OCI-M1 (cell line): ENCODE measurements at places on chromosomes 5 and 9.

- DNase-seq: no peak
These were observed 199.7 kb upstream of the SLC27A6 start for GRCh38 chr5:128765448-128766061.

DNA sequence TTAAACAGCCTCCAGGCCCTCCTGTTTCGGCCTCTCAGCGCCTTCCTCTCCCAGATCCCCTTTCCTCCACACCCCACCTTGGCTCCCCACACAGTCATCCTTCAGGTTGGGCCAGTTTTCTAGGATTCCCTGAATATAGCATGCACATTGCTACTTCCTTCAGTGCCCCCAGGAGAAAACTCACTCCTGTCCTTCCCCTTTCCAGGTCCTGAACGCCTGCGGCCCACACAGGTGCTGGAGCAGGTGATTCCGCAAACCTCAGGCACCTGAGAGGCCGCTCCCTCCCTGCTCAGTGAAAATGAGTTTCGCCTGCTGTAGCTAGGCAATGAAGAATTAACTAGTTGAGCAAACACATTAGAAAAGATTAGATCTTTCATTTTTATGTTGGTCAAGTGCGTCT, 185.0 kb downstream of the MED10 start:
- no peak for DNase-seq

GRCh38 chr9:124720429-124721108, 50.5 kb downstream of the NR6A1 start:
- no peak for DNase-seq

GRCh38 chr9:116369706-116370105, 216.1 kb downstream of the PAPPA start:
- DNase-seq: no peak

DNA sequence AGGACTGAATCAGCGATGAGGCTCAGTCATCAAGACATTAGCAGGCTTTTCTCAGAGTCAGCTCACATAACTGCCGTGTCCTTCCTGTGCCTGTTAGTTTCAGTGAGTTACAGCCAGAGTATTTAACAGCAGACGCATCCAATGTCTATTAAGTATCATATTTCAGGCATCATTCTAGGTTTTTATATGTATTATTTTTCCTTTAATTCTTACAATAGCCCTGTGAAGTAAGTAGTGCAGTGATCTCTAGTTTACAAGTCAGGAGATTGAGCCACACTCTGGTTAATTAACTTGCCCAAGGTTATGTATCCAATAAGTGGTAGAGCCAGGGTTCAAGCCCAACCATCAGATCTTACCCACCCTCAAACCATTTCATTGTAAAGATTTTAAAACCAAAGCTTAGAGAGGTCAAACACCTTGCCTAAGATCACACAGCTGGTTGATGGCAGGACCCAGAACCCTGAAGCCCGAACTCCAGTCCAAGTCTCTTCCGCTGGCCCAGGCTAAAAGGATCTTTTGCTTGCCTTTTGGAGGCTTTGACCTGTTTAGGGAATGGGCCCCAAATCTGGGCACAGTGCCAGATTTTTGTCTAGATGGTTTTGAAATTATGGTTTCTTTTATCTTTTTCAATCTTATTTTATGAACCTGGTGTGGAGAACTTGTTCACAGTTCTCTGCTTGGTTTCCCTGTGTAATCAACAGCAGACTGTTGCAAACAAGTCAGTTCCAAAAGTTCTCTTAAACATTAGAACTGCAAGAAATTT, 261.2 kb upstream of the CLINT1 start:
- DNase-seq: peak; percentile 10

DNA sequence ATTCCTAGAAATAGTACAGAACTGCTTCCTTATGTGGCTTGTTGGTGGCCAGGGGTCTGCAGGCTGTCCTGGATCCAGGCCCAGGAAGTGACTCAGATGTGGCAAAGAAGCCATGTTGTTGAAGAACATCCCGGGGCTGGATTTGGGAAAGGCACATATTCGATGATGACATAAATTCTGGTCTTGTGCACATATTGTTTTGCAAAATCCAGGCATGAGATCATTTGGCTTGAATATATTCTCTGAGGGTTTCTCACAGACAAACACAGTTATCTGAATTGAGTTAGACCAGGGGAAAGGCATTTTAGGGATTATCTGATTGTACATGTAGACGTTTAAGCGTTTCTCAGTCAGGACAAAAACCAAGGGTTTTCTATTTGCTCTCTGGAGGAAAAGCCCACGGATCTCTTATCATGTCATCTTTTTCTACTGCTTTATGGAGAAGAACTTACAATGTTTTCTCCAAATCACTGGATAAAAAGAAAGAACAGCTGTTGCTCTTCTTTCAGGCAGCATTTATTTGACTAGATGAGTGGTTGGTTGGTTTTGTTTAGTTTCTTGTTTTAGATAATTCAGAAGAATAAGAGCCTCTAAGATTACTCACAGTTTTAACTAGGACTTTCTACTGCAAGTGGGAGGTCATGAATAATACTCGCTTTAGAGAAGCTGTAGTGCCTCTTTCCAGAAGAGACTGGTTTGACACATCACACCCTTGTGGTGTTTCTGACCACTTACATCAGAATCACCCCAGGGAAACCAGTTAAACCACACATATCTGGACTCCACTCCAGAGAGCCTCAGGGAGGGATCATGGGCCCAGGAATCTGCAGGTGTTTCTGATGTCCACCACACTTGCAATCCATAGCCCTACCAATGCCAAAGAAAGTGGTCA, 29.5 kb upstream of the LHFPL2 start:
- peak; percentile 95 for DNase-seq

- DNase-seq: no peak
These were observed 54.6 kb upstream of the ABL1 start for GRCh38 chr9:130780415-130780814.

- no peak for DNase-seq
These were observed 129.7 kb upstream of the RAD23B start for GRCh38 chr9:107153336-107153735.

DNA sequence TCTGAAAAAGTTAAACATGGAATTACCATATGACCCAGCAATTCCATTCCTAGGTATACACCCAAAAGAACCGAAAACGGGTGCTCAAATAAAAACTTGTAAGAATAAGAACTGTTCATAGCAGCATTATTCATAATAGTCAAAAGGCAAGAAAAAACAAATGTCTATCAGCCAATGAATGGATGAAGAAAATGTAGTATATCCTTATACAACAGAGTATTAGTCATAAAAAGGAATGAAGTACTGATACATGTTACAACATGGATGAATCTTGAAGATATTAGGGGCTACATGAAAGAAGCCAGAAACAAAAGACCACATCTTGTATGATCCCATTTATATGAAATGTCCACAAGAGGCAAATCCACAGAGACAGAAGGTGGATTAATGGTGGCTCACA, 15.6 kb upstream of the BRD3 start:
- DNase-seq: no peak

- no peak for DNase-seq
These were observed 722 bp upstream of the DCP2 start for GRCh38 chr5:112975721-112976431.

GRCh38 chr5:32462618-32463017, 18.1 kb upstream of the ZFR start:
- DNase-seq: no peak

DNA sequence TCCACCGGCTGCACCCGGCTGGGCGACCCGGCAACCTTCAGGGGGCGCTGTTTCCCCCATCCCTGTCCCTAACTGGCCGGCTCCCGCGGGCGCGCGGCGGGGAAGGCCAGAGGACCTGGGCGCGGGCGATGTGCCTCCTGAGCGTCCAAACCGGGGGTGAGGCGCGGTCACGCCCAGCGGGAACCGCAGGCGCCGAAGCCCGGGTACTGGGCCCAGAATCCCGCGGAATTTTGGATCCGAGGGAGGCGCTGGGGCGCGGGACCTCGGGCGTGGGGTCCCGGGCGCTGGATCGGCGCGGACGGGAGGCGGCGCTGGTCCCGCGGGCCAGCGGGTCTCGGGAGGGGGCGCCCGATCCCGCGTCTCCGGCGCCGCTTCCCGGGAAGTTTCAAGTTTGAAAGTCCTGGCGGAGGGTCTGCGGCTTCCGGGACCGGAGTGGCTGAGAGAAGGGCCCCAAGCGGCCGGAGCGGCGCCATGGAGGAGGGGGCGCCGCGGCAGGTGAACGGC, at the start of gene PKN3:
TSS of gene PKN3 (plus strand) at position 59 of the 504 bp plus-strand sequence. CDS start at position 472, 413 bp downstream.
- DNase-seq: peak; percentile 91

GRCh38 chr5:133145436-133146170, 93.8 kb downstream of the HSPA4 start:
- DNase-seq: no peak

DNA sequence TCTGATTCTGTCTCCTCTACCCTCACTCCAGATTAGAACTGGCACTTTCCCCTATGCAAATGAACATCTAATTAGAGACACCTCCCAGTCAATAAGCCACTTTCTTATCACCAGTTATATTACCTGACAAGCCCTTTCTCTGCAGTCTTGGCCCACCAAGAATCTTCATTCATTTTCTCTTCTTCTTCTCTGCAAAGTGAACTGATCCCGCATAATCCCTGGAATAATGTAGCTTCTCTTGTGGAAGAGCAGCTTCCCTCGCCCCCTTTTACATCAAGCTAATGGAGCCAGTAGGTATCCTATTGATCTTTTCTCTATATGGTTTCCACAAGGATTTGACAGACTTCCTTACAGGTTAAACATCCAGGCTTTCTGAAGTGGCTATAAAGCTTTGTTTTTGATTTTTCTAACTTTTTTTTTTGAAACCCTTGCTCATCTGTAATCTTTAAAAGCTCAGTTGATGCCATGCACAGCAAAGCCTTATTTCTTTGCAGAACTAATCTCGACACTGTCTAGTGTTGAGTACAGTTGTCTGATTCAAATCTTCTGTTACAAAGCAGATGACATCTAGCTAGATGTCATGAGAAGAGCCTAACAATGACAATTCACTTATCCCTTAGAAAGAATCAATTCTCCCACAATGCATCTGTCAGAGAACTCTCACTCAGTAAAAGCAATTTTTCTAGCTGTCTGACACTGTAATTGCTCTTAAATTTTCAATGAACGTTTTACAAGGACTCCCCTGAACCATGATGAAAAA, 281.4 kb downstream of the ISL1 start:
- DNase-seq: no peak

DNA sequence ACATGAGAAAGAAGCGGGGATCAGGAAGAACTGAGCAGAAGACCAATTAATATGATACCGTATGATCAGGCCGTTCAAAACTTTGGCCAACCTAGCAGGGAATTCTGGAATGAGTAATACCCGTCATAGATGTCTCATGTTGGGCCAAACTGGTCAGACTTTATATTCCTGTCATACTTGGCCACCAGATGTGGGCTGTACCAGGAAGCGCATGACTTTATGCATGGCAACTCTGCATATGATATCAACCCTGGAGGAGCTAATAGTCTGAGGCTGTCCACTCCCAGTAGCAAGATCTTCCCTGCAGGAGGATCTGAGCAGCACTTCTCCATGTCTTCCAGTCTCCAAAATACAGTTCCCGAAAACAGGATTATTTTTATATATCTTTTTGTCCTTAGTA, 68.5 kb upstream of the NAA35 start:
- DNase-seq: no peak

DNA sequence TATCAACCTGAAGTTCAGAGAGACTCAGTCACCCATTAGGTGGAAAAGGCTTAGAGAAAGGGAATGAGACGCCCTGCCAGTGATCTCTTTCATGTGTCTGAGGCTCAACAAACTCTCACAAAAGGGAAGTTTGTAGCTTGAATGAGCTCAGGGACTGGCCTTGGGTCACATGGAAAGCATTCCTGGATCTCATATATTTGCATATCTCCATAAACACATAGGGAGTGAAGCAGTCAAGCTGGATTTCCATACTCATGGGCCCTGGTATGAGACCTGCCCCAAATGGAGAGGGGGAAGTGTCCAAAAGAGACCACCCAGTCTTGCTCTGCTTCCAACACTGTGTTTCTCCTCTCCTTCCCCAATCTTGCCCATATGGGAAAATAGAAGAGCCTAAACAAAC, 26.4 kb upstream of the PRUNE2 start:
- DNase-seq: no peak

GRCh38 chr5:107135391-107135790, 535.3 kb downstream of the EFNA5 start:
- no peak for DNase-seq

GRCh38 chr5:138449501-138450239, 10.8 kb downstream of the REEP2 start:
- peak; percentile 92 for DNase-seq

GRCh38 chr9:9133526-9133925, 1333.9 kb upstream of the DMAC1 start:
- DNase-seq: peak; percentile 82

- no peak for DNase-seq
These were observed 338.2 kb upstream of the ITGA1 start for GRCh38 chr5:52449516-52449915.

- DNase-seq: no peak
These were observed 25.2 kb upstream of the MAP1B start for GRCh38 chr5:72082048-72082447.

DNA sequence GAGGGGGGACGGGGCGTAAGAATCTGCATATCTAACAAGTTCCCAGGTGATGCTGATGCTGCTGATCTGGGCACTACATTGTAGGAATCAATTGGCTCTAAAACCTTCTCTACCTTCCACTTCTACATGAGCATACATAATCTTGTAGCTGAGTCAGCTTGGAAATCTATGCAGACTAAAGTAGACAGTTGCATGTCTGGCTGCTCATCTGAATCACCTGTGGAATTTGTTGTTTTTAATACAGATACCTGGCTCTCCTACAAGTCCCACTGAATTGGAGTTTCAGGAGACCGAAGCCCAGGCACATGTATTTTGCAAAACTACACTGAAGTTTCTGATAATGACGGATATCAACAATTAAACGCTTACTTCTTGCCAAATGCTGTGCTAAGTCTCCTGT, 113.6 kb downstream of the STK32A start:
- no peak for DNase-seq

DNA sequence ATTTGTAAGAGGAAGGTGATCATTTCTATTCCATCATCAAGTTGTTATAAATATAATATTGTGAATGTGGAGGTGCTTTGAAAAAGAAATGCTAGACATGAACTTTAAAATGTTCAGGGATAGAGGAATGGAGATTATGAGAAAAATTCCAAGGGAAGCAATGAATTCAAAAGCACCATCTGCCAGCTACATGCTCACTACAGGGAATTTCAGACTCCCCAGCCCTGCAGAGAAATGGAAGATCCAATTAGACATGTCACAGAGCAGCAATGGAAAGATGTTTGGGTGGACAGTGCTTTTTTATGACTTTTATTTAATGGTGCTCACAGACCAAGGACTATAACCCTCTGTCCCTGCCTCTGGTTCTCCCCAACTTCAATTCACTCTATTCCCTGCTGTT, 209.7 kb downstream of the ESM1 start:
- DNase-seq: no peak
